ENCODE measurements at places on chromosomes 7 and 10.

DNA sequence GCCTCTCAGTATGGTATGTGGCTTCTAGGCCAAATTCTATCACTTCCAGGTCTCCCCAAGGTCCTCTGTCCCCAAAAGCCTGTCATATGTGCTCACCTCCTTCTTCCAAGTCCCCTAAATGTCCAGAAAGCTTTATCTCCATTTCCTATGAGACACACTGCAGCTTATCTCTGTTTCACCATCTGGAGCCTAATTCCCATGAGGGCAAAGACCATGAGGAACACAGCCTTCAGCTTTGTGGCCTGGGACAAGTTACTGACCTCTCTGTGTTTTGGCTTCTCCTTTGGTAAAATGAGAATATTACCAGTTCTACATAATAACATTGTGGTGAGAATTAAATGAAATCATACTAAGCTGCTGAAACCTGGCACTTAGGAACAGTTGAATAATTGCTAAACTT lies 19.2 kb downstream of the ST8SIA6 start:
- no peak for DNase-seq

- no peak for DNase-seq
These were observed 371.4 kb downstream of the DNAJB6 start for GRCh38 chr7:157707983-157708918.

- DNase-seq, result no peak
These were observed 33.0 kb downstream of the RASGEF1A start for GRCh38 chr10:43233601-43234430.

DNA sequence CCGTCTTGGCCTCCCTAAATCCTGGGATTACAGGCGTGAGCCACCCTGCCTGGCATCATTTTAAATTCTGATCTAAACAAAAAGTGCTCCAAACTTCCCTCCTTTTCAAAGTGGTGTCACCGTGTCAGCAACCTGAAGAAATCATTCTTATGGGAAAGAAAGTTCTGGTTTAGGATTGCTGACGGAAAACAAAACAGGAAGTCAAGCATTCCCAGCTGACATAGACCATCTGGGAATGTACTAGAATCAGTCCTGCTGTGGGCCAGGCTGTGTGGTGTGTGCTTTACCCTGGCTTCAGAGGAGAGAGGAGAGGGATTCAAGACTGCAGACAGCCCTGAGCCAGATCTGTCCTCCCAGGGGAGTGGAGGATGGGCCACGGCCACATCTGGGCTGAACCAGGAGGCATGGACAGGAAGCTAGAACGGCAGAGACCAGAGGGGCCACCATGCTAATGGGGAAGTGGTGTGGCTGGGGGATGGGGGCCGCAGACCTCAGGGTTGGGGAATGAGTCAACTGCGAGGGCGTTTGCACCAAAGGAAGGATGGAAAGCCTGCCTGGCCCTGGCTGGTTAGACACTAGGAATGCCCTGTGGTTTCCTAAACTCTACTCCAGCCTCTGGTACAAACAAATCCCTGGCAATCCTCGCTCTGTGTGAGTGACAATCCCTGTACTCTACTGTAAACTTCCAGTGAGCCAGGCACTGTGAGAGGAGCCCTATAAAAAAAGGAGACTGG lies 16.7 kb upstream of the CLIP2 start:
- no peak for DNase-seq

DNA sequence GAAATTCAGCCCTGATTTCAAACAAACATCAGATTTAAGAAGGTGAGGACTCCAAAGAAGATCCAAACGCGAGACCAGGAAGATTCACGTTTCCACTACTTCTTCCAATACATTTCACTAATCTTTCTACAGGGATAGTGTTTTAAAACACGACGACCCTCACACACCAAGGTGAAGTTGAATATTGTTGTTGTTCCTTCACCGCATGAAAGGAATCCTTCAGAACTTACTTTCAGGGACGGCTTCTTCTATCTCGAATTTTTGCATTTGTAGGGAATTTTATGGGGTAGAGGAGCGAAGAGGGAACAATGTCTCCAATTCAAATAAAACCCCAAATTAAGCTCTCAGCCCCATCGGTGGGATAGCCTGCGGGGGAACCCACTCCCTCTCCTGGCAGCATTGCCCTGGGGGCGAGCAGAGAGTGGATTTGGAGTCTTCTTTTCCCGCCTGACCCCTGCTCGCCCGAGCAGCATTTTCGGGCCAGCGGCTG lies 1.5 kb upstream of the GATA3 start:
- no peak for DNase-seq

GRCh38 chr10:36358736-36359135 lies 716.6 kb upstream of the FZD8 start:
- DNase-seq, result no peak

- DNase-seq, result no peak
These were observed 208.4 kb upstream of the KLF14 start for GRCh38 chr7:130942211-130942964.

GRCh38 chr10:60187691-60188090 lies 202.0 kb downstream of the ANK3 start:
- no peak for DNase-seq

- no peak for DNase-seq
These were observed 51.6 kb downstream of the HIBADH start for GRCh38 chr7:27611059-27611458.

DNA sequence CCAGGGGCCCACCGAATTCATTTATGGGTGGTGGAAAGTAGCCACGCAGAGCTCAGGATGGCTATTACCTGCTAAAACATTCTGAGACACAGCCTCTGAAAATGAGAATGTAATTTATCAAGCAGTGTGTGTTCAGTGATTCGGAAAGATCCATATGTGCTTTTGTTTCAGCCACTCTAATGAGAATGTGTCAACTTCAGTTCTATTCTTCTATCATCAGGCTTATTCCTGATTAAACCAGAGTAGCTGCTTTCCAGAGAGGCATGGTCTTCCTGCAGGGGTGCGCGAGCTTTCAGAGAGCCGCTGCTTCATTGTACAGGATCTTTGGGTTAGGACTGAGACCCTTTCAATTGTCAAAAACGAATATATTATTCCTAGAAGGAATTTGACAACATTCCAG lies 167.6 kb downstream of the OTUD1 start:
- no peak for DNase-seq

DNA sequence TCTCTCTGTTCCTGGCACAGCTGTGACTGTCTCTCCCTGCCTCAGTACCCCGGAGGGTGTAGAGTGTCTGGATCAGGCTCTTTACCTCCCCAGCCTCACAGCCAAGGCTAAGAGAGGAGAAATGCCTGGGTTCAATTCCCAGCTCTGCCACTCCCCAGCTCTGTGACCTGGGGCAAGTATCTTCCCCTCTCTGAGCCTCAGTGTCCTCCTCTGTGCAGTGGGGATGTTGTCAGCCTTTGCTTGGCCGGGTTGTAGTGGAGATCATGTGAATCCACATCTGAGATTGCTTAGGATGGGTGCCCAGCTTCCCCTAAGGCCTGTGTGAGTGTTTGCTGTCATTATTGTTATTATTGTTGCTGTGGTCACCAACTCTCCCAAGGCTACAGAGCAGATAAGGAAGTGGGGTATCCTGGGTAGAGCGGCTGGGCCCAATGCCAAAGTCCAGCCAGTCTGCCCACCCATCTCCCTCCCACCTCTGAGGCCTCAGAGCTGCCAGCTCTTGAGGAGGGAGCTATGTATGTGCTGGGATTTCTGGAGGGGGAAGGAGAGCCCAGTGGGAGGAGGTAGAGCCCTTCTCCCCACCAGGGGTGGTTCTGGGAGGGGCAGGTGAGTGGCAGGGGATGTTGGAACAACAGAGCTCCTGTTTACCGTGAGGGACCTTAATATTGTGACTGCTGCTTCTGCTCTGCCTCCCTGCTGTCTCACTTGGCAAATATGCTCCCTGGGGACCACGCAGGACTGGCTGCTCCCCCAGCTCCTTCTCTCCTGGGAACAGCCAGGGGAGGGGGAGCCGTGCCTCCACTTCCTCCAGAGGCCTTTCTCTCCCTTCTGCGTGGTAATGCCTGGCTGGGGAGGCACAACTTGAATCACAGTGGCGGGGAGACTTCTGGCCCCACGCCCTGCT lies 170.5 kb downstream of the RPS24 start:
- no peak for DNase-seq

- no peak for DNase-seq
These were observed 208.6 kb upstream of the CCDC6 start for GRCh38 chr10:60114765-60115586.

All from stimulated activated CD8-positive, alpha-beta memory T cell treated with anti-CD3 and anti-CD28 coated beads, Interleukin-15, amount 100 ng/mL, for 48 hours (primary cell).